Lower lobe of right lung (tissue), 2 donors: ENCODE measurements at places on chromosomes 12 and 14. TPM values are rescaled to one million over a fixed set of nuclear protein-coding genes. Genes with fewer than 3 reads are reported as not detected.
A peak's percentile ranks its signal among the peaks of the same experiment; 100 is the strongest.

TTC9 gene
- total RNA-seq, result 5.5 TPM

FOXA1 gene
- 30.5 TPM for total RNA-seq

IL22 gene
- not detected for total RNA-seq

CCDC196 gene
- total RNA-seq, result not detected

SLC4A8 gene
- total RNA-seq, result 8.3 TPM

MYO1H gene
- total RNA-seq, result 0.30 TPM

DENND5B gene
- total RNA-seq, result 6.0 TPM

PLEKHG7 gene
- total RNA-seq, result 1.6 TPM

SLC6A13 gene
- 5.0 TPM for total RNA-seq

GRCh38 chr12:132346471-132347175, 17.2 kb upstream of the GALNT9 start:
- no peak for DNase-seq

- no peak for DNase-seq
Measured at GRCh38 chr14:91647856-91648255, 84.0 kb downstream of the CATSPERB start.

DNA sequence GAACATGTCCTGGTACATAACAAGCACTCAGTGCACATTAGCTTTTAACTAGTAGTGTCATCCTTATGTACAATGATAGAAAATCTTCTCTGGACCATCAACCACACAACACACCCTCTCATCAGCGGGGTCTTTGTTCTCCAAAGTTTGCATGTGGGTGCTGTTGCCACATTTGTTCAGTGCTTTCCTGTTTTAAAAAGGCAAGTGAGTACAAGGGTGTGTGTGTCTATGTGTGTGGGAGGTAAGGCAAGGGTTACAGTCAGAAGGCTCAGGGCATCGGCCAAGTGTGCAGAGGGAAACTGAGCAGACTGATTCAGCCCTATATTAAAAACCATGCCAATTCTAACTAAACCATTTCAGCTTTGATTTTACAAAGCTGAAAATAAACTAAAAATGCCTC, 17.9 kb downstream of the KRT76 start:
- DNase-seq, result no peak

GRCh38 chr12:68825569-68826217, 17.7 kb downstream of the MDM2 start:
- DNase-seq, result no peak

DNA sequence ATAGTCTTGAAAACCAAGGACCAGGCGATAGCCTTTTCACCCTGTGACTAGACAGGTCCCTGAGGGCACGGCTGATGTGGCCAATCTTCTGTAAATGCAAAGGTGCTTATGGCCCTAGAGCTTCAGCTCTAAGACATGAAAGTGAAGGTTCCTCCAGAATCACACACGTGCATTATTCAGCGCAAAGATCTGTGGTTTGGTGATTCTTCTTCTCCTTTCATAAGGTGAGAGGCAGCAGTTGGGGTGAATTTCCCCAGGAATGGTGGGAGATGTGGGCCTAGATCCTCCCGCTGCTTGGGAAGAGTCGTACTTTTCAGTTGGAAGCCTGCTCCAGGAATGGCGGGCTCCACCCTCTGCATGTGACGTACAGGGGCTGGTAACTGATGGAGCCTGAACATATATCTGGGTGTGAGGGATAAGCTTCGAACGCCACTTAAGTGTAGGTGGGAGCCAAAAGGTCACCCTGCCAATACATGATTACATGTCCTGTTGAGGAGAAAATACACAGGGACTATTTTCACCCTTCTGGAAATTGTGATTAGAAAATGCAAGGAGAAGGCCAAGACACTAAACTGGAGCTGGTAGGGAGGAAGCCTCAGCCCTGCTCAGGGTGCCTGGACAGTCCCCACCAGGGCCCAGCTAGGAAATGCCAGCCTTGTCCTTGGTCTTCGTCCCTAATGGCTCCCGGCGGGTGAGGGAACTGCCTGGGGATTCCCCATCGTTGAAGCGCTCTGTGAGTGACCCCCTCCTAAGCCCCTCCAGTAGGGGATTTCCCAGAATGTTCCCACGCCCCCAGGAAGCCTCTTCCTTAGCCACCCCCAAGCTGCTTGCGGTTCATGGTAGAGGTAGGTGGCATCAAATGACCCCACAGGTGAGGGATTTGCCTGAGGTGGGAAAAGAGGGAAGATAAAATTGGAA, 17.6 kb downstream of the BATF start:
- DNase-seq, result no peak

- DNase-seq, result no peak
Measured at GRCh38 chr12:125205386-125205785, 140.2 kb downstream of the AACS start.

DNA sequence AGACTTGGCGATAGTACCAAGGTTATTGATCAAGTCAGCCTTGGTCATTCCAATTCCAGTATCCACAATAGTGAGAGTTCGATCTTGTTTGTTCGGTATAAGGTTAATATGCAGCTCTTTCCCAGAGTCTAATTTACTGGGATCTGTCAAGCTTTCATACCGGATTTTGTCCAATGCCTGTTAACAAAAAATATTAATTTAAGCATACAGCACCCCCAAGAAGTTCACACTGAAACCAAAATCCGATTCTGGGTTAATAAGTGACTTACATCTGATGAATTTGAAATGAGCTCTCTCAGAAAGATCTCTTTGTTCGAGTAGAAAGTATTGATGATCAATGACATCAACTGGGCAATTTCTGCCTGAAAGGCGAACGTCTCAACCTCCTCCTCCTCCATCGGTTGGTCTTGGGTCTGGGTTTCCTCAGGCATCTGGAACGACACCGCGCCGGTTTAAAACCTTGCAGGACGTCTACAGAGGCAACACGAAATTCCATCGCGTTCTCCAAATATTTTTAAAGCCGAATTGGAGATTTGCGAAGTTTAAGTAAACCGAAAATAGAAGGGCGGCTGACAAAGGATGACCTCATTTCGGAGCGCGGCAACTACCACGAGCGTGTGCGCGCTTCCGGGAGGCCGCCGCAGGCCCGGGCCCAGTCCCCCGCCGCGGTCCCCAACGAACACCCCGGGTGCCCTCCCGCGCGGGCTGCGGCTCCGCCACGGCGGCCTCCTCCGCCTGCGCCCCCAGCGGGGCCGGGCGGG, 716 bp downstream of the HSP90AA1 start:
- DNase-seq, result peak; percentile 73

- no peak for DNase-seq
Measured at GRCh38 chr14:63267171-63267570, 51.6 kb downstream of the GPHB5 start.

GRCh38 chr12:69846976-69847375, 21.9 kb downstream of the MYRFL start:
- no peak for DNase-seq

DNA sequence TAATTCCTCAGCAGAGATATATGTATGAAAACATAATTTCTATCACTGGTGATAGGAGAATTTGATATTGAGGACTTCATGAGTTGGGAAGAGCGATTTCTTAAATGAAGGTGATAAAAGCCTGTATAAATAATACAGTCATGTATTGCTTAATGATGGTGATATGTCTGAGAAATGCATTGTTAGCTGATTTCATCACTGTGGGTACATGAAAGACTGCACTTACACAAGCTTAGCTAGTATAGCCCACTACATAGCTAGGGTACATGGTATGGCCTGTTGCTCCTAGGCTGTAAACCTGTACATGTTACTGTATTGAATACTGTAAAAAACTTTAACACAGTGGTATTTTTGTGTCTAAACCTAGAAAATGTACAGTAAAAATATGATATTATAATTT, 63.4 kb downstream of the ANO4 start:
- DNase-seq, result no peak

GRCh38 chr12:82650627-82651337, 35.9 kb upstream of the TMTC2 start:
- DNase-seq, result no peak

- DNase-seq, result peak; percentile 97
Measured at GRCh38 chr12:48957141-48958048, at the start of gene ARF3. TSS of gene ARF3 (minus strand) at chr12:48957487. CDS start at chr12:48941095, 16,392 bp downstream.

DNA sequence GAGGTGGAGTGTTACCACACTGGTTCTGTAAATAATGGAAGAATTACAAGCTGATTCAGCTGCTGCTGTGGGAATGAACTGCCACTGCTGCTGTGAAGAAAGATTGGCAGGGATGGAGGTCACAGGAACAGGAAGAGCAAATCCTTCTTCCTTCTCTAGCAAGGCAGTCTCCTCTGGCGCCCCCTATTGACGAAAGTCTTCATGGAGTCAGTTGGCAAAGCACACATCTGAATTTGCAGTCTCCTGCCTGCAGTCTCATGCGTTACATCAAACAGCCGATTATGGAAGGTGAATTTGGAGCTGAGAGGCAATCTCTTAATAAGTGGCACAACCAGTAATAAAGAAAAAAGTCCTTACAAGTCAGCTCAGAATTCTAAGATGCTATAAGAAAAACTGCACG, 106.0 kb upstream of the TMTC1 start:
- DNase-seq, result no peak

DNA sequence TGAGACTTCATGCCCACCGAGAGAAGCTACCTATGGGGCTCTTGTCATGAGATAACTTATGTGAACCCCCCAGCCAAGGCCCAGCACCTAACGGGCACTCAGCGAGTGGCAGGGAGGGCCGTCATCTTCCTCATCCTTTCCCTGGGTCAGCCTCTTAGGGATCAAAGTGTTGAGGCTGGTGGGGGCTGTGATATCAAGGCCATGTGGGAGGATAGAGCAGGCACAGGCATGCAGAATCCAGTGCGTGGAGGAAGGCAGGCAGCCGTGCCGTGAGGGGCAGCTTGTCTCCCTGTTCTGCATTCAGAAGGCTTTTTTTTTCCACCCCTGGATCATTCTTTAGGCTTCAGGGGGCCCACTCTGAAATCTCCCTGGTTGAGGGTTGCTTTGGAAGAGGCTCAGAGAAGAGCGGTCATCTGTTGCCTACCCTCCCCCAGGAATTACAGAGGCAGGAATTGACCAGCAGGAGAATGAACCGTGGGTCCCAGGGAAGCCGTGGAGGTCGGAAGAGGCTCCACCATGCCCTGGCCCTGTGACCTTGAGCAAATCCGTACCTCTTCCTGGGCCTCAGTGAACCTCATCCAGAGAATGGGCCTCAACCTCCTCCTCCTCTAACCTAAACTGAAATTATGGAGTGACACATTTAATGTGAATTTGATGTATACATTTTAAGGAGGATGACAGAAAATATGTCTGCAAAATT, 62.8 kb downstream of the BEGAIN start:
- no peak for DNase-seq

DNA sequence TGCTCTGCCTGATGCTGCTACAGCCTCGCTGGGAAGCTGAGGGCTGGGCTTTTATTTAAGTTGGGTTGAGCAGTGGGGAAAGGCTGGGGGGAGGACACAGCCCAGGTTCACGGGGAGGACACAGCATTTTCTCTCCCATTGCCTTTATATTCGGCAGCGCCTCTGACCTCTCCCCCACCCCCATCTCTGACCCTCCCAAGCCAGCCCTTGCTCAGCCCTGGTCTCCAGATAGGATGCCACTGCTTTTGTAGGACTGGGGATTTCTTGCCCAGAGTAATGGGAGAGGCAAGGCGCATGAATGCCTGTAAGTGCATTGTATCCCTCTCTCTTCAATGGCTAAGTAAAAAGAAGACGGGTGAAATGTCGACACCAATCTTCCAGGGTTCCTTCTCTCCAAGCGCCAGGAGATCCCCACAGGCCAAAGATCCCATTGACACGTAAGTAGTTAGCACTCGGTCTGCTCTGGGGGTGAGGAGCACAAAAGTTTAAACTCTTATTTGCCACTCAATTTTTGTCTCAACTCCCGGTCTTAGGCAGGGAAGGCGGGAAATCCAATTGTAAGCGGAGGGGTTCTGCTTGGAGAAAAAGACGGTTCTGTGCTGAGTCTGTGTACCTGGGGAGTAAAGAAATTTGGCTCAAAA, 4.6 kb downstream of the HOXC4 start:
- DNase-seq, result no peak

GRCh38 chr14:102923925-102924486, 1.5 kb downstream of the AMN start:
- DNase-seq, result peak; percentile 36

DNA sequence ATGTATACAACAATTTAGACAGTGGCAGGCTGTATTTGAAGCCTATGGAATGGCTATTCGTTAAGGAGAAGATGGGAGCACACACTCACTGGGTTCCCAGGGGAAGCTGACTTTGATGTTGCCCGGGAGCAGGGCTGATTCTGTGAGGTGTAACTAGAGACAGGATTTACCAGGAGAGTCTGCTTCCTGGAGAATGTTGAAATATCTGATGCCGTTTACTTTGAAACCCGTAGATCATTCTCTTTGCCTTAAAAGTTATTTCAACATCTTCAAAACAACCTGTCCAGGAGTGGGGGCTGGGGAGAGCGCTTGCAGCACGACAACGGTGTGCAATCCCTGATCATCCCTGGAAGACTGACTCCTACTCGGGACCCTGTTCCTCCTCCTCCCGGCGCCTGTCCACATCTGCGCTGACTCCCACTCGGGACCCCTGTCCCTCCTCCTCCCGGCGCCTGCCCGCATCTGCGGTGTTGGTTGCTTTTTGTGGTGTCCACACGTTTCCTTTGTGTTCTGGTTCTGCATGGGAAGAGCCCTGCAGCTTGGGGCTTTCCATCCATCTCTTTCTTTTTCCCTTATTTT, 72.6 kb downstream of the AACS start:
- no peak for DNase-seq

GRCh38 chr12:52543985-52544883, 8.7 kb downstream of the KRT71 start:
- DNase-seq, result no peak

GRCh38 chr12:27790179-27790578, 10.1 kb upstream of the MANSC4 start:
- DNase-seq, result no peak

- DNase-seq, result no peak
Measured at GRCh38 chr12:48151103-48151771, 6.1 kb downstream of the ASB8 start.

GRCh38 chr12:52280796-52281560, 6.5 kb downstream of the KRT86 start:
- peak; percentile 77 for DNase-seq

GRCh38 chr12:121289962-121290361, 6.5 kb downstream of the CAMKK2 start:
- DNase-seq, result no peak

GRCh38 chr12:109302770-109303169, 6.3 kb downstream of the FOXN4 start:
- DNase-seq, result no peak

- no peak for DNase-seq
Measured at GRCh38 chr12:65510007-65510406, 231.5 kb downstream of the MSRB3 start.

DNA sequence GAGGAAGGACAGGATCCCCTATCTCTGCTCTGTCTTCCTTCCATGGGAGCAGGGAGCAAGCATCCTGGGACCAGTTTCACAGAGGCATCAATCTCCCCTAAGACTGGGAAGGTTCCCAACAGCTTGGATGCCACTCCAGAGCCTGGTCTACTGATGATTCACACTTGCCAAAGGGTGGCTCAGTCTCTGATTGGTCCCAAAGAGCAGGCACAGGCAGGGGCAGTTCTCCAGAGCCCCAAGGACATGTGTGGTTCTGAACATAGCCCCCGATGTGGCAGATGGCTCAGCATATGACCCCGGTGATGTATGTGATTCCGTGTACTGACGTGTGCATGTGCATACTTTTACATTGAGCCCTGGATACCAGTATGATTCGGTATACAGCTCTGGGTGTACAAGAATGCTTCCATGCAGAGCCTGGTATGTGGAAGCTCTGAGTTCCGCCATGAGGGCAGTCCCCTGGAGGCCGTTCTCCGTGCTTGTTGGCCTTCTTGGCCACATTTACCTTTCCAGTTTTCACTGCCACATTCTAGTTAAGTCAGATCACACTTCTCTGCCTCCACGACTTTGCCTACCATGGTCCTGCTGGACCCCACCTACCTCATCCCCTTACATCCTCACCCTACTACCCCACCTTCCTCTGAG, 21.2 kb downstream of the ITGA7 start:
- DNase-seq, result no peak
